Activated naive CD8-positive, alpha-beta T cell treated with anti-CD3 and anti-CD28 coated beads, Interleukin-2, amount 50 U/mL, for 16 hours (primary cell): ENCODE measurements at places on chromosomes 5 and 9.

GRCh38 chr5:168746893-168747640 is 167.9 kb upstream of the PANK3 start:
- DNase-seq = no peak

GRCh38 chr9:26551451-26551850 is 341.2 kb downstream of the CAAP1 start:
- DNase-seq = no peak

DNA sequence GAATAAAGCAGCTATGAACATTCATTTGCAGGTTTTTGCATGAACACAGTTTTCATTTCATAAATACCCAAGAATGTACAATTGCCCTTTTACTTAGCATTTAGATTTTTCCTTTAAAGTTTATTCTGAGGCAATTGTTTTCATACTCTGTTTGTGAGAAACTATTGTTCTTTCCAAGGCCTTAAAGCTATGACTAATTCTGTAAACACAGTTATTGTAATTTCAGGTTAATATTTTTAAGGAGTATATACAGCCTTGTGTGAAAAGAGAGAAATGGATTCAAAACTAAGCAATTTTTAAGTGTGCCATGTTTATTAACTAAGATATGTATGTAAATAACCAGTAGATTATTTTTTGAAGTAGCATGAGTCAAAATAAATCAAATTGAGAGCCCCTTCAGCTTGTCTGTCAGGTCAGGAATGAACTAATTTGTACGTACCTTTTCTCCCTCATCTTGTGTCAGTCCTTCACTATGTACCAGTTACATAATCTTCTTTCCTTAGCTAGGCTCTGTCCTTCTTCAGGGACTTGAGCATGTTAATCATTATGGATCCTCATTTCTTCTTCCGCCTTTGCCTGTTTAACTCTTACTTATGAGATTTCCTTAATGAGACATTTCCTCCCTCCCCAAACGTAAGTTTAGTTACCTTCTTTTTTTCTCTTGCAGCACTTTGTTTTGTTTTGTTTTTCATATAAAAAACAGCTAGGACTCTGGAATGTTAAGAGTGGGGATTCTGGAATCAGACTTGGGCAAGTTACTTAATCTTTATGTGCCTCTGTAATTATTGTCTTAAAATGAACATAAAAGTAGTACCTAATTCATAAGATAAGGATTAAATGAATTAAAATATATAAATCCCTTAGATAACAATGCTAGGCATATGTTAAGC is 63.6 kb downstream of the NIPBL start:
- DNase-seq = no peak

GRCh38 chr9:100020121-100020795 is 78.5 kb downstream of the ERP44 start:
- no peak for DNase-seq

DNA sequence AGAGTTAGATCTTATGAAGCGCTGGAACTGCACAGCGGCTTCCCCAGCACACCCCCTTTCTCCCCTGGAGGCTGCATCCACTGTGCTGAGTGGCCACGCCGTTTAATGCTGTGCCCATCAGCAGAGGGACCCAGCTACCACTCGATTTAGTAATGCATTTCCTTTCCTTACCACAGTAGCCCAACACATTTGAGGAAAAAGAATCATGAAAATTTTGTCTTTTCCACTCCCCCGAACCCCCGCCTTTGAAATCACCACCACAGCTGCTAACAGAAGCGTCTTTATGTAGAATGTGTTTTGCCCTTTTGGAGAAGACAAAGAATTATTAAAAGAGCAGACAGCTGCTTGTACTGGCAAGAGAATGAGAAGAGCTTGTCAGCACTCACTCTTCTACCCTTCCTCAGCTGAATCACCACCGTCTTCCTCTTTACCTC is 73.2 kb downstream of the ACER2 start:
- DNase-seq = no peak

DNA sequence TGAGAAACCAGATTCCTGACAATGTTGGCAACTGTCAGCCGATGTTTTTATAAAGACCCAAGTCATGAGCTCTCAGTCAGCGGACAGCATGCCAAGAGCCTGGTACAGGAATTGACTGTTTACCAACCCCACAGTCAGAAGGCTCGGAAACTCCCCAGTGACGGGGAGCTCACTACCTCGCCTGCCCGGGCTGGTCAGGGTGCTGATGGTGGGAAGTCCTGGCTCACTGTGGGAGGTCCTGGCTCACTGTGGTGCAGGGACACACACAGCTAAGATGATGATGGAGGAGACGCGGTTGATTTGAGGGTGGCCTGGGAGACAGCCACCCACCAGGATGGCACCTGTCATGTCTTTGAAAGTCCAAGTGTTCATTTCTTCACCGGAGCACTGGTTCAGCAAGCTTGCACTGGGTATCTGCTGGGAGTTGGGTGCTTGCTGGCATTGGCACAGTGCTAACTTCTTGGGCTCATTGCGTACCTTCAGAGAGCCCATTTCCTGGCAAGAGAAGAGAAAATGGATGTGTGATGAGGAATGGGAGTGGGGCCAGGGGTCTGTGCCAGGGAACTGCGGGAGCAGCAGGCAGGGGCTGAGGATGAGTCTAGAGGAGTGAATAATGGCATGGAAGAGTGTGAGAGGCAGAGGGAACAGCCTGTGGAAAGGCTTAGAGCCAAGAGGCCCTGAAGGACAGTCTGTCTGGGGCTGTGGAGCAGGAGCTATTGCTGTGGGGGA is 15.3 kb downstream of the ASS1 start:
- no peak for DNase-seq

DNA sequence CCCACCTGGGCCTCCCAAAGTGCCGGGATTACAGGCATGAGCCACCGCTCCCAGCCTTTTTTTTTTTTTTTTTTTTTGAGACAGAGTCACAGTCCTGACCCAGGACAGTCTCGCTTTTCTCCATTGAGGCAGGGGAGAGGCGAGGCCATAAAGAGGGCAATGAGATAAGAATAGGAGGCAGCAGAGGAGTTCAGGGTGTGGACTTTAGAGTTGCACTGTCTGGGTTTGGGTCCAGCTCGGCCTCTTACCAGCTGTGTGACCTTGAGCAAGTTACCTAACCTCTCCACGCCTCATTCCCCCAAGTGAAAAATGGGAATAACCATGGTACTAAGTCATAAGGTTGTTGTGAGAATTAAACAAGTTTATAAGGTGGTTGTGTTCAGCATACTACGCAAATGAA is 24.6 kb upstream of the ANKH start:
- DNase-seq = no peak

GRCh38 chr9:129595903-129596540 is 24.9 kb downstream of the C9orf50 start:
- DNase-seq = no peak

GRCh38 chr5:155004138-155004744 is 9.3 kb upstream of the KIF4B start:
- DNase-seq = no peak

DNA sequence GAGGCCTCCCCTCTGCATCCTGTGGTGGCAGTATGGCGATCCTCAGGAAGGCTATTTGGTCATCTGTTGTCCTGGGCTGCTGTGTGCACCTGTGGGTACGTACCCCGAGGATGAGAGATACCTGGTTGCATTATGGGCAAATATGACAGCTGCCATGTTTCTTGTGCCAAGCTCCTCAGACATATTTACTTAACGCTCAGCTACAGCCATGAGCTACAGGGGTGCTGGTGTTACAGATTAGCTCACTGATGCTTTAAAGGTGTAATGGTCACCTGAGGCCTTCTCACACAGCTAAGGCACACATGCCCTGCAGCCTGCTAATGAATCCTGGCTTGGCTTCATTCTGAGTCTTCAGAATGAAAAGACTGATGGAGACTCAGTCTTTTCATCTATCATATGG is 12.0 kb downstream of the NDST1 start:
- no peak for DNase-seq

GRCh38 chr5:40871177-40871576 is 30.0 kb downstream of the CARD6 start:
- DNase-seq = no peak

GRCh38 chr5:10291692-10292339 is 15.9 kb downstream of the CMBL start:
- DNase-seq = no peak

DNA sequence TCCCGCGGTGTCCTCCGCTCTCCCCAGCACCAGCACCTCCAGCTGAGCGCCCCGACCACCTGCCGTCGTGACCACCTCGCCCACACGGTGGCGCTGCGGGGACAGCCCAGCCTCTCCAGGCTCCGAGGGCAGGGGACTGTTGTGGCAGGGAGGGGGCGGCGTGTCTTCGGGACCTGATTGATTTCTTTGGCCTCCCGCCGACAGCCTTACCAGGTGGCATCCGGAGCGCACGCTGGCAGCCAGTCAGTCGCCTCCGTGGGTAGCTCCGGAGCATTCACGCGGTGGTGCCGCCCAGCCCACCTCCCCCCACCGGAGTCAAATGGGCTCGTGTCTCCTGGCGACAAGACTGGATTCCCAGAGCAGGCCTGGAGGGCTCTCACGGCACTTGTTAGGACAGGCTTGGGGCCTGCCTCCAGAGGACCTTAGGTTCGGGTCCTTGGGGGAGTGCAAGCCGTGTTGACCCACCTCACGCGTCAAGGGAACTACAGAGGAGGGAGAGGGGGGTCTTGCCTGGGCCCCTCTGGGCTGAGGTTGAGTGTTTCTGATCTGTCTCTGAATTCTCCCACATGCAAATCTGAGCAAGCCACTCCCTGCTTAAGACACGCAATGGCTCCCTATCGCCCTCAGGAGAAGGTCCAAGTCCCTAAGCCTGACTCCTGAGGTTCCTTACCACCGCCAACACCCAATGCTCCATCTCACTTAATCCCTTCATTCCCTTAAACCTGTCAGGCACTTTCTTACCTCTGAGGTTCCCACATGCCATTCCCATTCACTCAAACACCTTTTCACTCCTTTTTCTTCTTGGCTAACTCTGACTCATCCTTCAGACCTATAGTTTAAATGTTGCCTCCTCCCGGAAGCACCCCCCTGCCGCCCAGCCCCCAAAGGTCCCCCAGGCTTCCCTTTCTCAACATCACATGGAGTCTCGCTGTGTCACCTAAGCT is 51.2 kb upstream of the GGTA1 start:
- DNase-seq = peak; percentile 47

GRCh38 chr9:23563517-23563916 is 262.5 kb downstream of the ELAVL2 start:
- DNase-seq = no peak

DNA sequence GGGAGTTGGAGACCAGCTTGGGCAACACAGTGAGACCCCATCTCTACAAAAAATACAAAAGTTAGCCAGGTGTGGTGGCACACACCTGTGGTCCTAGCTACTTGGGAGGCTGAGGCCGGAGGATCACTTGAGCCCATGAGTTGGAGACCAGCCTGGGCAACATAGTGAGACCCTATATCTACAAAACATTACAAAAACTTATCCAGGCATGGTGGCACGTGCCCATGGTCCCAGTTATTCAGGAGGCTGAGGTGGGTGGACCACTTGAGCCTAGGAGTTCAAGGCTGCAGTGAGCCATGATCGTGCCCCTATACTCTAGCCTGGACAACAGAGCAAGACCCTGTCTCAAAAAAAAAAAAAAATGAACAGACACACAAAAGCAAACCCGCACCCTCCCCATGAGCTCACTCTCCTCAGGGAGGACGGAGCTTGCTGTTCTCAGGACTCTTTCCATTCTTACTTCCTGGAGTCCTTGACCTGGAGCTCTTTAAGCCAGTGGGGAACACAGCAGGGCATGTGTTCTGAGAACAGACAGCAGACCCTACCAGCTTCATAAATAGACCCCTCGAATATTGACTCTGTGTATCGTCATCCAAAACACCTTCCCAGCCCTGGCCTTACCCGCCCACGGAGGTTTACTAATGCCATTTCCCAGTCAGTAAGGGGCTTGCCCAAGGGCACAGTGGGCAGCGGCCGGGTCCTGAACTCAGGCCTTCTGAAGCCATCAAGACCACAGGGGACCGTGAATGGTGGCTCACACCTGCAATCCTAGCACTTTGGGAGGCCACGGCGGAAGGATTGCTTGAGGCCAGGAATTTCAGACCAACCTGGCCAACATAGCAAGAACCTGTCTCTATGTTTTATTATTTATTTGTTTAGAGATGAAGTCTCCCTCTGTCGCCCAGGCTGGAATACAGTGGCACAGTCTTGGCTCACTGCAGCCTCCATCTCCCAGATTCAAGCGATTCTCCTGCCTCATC is 11.1 kb downstream of the PTGES2 start:
- no peak for DNase-seq

GRCh38 chr5:95304711-95305110 is 19.8 kb upstream of the MCTP1 start:
- no peak for DNase-seq

DNA sequence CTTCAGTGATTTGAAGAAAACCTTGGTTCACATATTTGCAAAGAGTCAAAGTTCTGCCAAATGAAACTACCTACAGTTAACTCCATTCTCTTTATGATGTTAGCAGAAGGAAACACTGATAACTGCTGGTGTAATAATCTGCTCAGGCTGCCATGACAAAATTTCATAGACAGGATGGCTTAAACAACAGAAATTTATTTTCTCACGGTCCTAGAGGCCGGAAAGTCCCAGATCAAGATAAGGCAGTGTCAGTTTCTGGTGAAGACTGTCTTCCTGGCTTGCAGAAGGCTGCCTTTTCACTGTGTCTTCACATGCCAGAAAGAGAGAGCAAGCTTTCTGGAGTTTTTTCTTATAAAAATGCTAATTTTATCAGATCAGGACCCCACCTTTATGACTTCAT is 102.4 kb upstream of the PARP8 start:
- no peak for DNase-seq

DNA sequence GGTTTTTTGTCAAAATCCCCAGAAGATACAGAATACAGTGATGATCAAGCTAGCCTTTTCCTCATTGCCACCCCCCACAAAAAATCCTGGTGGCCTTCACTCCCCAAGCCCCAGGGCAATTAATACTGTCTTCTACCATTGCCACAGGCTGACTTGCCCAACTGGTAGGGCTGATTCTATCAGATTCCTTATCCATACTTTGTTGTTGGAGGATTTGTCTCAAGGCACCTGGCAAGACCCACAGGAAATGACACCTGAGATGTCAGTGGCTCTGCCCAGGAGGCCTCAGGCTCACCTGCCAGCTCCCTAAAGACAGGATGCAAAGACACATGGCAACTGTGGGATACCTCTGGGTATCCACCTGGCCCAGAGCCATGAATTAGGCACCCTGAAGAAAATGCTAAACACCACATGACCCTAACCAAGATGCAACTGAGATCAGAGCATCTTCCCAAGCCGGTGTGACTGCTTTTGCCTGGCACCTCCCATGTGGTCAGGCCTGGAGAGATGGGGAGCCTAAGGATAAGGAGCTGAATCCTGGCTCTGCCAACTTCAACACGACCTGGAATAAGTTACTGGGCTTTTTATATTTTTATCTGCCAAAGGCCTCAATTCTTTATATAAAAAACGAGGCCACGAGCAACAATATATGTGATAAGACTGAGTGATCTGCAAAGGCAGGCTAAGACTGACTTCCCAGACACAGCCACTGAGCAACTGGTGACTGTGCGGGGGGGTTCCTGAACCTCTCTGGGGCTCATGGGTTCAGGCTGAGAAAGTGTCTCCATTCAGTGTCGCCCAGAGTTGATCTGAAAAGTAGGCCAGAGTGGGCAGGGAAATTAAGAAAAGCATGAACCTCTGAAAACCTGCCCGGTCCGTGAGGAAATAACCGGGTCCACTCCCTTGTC is 944 bp downstream of the ATOX1 start:
- DNase-seq = no peak
